Cardiac muscle cell (in vitro differentiated cells and primary cell): ENCODE measurements at places on chromosomes 6 and 20.

DNA sequence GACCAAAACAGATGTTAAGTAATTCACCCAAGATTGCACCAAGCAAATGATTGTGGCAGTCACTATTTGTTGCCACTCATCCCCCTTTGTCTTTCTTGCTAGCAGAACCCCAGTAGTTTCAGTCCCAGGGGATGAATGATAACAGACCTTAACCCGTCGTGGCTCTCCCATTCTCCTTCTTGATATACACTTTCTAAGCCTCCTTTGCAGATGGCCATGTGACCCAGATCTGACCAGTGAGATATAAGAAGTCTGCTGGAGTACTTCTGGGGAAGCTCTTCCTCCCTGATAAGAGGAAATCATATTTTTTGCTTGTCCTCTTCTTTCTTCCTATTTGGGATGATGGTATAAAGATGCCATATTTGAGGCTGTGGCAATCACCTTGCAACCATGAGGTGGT lies 9.6 kb upstream of the SH3BGRL2 start:
- no peak for DNase-seq

GRCh38 chr20:24769878-24770627 lies 179.0 kb upstream of the CST7 start:
- no peak for DNase-seq

- peak; percentile 77 for DNase-seq
Observed at GRCh38 chr6:165850434-165851019, 187.5 kb upstream of the PDE10A start.

GRCh38 chr6:118876198-118876597 lies 17.8 kb upstream of the ASF1A start:
- no peak for DNase-seq

GRCh38 chr6:170375661-170376060 lies 69.1 kb downstream of the FAM120B start:
- no peak for DNase-seq

DNA sequence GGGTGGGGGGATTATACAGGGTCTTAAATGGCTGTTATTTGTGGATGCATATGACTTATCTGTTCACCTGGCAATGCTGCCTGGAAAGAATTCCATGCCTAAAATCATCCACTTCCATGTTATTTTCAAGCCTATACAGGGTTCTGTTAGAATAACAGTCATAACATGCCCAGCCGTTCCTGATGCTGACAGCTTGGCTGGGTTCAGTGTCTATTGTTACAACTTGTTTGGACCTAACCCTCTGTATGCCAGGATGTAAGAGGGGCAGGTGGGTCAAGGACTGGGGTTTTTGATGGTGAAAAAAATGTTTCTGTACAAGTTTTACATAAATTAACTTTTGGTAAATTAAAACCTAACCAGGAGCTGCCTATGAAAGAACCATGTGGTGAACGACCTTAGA lies 79.8 kb downstream of the GINS1 start:
- DNase-seq = no peak

GRCh38 chr6:46590765-46591164 lies 61.9 kb downstream of the CYP39A1 start:
- no peak for DNase-seq

- no peak for DNase-seq
Observed at GRCh38 chr6:108556250-108556649, 4.5 kb upstream of the FOXO3 start.

- DNase-seq = peak; percentile 75
Observed at GRCh38 chr20:31833130-31833930, 12.1 kb downstream of the FOXS1 start.

DNA sequence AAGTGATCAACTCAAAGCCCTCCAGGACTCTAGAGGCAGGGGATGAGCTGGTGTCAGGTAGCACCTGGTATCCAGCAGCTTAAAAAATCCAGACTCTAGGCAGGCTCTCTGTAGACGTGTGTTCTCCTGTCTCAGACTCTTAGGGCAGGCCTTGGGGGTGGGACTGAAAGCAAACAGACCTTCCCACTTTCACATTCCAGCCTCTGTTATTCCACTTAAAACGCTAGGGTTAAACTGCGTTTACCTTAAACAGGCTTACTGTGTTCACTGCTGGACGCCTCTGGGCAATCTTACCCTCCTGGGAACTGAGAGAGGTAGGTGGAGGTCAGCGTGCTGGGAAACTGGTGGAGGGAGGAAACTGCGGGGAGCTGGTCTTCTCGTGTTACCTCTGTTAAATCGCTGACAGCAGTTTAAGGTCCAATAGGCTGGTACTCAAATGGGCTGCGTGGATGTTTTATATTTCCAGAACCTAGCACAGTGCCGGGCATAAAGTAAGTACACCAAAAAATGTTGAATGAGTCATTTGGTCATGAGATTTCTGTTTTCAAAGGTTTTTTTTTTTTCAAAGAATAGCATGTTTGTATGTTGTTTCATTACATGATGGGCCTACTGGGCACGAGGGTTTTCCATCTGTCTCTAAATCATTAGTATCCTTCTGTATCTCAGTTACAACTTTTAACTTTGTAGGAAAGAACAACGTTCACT lies at the start of gene GCNT2:
GCNT2 (plus strand) TSS at position 248 of the 705 bp plus-strand sequence. CDS start 7,561 bp downstream, outside the sequence.
- DNase-seq = peak; percentile 94

DNA sequence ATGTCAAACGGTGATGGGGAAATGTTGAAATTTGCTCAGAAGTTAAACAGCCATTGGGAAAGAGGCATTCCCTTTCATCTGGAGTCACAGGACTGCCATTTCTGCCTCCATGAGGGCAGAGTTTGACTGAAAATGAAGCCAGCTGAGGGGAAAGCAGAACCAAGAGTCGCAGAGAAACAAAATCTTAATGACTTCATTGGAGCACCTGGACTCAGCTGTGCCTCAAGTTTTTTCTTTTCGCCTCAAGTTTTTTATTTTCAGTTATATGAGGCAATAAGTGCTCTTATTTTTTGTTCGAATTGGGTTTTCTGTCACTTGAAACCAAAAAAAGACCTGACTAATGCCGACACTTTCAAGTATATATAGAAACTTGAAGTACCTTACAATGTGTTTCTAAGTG lies 161.3 kb downstream of the PKHD1 start:
- no peak for DNase-seq

GRCh38 chr20:44720997-44721784 lies 6.0 kb downstream of the CCN5 start:
- no peak for DNase-seq

- DNase-seq = no peak
Observed at GRCh38 chr6:46011188-46012085, 4.2 kb downstream of the CLIC5 start.

GRCh38 chr6:163418311-163419029 lies 4.0 kb downstream of the QKI start:
- DNase-seq = no peak

- DNase-seq = no peak
Observed at GRCh38 chr6:142416686-142417085, 114.9 kb downstream of the ADGRG6 start.

DNA sequence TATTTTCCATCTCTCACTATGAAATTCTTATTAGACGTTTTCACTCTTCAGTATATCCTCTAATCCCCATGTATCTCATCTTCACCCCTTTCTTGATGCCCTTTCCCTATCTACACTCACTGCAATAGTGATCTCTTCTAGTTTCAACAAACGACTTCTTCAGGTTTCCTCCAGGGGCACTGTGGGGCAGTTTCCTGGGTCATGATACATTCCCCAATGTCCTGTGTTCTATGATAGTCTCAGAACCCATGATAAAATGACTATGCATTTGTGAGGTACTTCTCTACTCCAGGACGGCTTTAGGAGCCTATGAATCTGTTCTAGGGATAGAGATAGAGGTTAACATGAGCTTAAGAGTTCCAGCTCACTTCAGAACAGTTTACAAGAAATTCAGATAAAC lies 183.3 kb downstream of the FOXC1 start:
- peak; percentile 28 for DNase-seq

- no peak for DNase-seq
Observed at GRCh38 chr6:71585472-71585871, 296.9 kb downstream of the OGFRL1 start.

- DNase-seq = no peak
Observed at GRCh38 chr6:7901780-7902179, 8.8 kb downstream of the TXNDC5 start.

DNA sequence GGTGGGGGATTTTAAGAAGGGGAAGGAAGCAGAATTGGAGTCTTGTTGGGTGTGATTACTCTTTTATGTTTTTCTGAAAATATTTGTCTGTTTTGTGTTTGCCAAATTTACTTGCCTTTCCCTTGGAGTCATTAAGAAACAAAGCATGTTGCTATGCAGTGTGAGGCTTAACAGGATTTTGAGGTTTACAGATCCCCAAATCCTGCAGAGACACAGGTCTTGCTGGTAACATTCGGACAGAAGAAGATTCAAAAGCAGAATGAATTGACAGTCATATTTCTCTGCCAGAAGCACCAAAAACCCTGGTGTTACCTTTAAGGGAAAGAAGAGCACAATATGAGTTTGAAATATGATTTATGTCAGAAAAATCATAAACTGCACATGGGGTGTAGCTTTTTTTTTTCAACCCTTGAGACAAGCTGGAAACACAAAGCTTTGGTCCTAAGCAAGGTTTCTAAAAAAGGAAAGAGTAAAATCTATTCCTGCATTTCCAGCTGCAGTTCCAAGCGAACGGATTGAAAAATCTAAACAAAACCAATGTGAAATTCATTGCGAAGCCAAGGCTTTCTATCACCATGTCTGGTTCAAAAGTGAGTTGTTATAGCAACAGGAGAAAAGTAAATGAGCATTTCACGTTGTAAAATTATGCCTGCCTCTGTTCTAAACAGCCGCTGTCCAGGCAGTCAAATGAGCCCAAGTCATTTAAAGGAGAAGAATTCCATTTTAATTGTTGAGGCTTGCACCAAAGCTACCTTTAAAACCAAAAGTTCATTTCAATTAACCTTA lies 358.9 kb upstream of the SASH1 start:
- DNase-seq = no peak

DNA sequence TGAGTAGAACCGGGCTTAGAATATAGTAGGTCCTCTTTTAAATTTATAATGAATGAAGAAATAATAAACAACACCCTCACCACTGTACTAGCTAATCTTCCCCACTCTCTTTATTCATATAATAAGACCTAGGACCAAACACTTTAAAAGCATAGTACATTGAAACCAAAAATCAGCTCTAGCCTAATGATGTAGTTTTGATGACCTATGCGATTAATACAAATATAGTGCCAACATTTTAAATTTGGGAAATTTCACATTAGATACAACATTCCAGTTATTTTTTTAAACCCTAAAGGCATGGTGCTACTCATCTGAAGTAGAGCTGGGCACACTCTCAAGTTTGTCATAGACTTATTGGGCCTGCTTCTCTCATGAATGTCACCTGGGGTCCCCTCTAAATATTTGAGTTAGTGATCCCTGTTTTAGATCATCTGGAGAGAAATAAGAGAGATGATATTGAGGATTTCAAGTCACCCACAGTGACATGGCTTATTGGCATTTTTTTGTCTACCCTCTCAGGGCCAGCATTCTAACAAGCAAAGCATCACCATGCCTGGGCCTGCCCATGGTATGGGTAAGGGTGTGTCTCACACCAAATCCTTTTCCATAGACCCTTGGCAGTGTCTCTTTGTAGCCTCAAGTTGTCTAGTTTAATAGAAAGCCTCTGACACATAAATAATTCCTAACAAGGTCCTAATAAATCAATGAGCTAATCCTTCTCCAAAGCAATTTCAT lies 319.8 kb downstream of the HIVEP2 start:
- no peak for DNase-seq
